ENCODE measurements at places on chromosomes 5 and 9.
A peak's percentile ranks its signal among the peaks of the same experiment; 100 is the strongest.

- peak; percentile 49 for DNase-seq
Measured at GRCh38 chr5:44809215-44809955, 638 bp downstream of the MRPS30 start.

GRCh38 chr5:148729182-148729581 is 74.9 kb upstream of the HTR4 start:
- no peak for DNase-seq

DNA sequence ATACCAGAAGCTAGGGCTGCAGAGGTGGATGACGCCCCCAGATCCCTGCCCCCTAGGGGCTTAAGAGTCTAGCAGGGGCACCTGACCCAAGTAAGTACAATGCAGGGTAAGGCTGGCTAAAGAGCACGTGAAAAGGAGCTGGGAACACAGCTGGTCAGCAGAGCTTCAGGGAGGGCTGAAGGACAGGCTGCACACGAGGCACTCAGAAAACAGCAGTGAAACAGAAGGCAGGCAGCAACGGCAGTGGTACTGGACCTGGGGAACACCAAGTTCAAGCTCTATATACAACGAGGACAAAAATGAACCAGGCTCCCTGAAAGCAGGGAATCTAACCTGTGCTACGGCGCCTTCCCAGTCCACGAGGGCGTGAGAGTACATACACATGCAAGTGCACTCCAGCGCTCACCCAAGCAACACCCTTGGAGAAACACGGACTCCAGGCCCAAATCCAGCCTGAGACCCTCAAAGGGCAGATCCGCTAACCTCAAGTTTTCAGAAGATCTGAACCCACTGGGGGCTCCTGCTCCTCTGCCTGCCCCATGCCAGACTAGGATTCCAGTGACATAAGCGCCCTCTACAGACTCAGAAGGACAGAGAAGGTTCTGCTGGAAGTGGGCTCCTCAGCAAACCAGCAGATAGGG is 57.4 kb downstream of the PSMB7 start:
- DNase-seq: no peak

DNA sequence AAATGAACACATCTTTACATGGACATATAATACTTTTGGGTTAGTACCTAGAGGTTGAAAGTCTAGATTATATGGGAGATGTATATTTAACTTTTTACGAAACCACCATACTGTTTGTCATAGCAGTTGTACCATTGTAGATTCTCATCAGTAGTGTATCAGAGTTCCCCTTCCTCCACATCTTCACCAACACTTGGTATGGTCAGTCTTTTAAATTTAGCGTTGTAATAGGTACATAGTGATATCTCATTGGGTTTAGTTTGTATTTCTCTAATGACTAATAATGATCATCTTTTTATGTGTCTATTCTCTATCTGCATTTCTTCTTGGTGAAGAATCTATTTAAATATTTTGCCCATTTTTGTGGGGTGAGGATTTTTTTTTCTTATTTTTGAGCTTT is 137.5 kb downstream of the NR3C1 start:
- DNase-seq: no peak

- DNase-seq: no peak
Measured at GRCh38 chr5:112237456-112237855, 181.6 kb downstream of the EPB41L4A start.

DNA sequence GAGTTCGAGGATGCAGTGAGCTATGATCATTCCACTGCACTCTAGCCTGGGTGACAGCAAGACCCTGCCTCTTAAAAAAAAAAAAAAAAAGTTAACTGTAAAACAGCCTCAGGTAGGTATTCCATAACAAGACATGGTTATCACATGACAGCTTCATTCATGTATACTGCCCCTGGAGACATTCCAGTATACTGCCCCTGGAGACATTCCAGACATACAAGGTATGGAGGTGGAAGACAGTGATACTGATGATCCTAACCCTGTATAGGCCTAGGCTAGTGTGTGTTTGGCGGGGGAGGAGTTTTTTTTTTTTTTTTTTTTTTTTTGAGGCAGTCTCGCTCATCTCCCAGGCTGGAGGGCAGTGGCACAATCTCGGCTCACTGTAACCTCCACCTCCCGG is 105.5 kb downstream of the RICTOR start:
- DNase-seq: no peak

DNA sequence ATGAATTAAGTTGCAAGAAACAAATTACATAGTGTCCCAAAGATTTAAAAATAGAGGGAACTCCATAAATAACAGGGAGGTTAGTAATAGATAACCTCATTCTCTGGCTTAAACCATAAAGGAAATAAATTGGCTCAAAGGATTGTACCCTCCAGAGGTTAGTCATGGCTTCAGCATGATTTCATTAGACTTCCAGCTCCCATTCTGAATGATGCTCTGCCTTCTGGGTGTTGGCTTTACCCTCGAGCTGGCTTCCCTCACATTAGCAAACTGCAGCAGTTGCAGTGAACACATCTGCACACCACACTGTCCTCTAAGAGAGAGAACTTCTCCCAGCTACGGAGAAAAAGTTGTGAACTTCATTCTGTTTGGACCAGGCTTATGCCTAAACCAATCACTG is 70.4 kb downstream of the RGS7BP start:
- no peak for DNase-seq

- DNase-seq: no peak
Measured at GRCh38 chr9:114551750-114552685, 35.6 kb upstream of the ATP6V1G1 start.

DNA sequence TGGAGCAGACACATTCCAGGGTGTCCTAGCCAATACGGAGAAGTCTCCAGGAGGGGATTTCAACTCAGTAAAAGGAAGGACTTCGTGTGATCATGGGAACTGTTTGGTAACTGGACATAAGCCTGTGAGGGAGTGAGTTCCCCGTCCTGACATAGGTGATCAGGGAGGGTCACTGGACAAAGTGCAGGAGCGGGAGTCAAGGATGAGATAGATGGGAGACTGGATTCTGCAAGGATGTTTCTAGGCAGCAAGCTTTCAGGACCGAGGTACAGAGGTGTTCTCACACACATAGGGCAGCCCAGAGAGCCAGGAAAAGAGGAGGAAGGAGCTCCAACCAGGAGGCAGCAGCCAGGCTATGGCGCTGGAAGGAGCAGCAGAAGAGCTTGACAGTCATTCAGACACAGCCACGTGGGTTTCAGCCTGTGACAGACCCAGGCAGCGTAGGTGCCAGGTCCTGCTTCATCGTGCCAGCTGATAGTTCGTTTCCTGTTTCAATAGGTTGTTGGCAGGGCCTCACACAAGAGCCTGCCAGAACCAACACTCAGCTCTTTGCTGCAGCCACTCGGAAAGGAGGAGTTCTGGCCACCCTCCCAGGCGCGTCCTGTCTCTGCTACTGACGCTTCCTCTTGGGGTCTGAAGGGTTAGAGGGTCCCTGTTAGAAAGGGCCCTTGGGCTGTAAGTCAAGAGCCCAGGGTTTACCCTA is 84.1 kb downstream of the AMBP start:
- DNase-seq: no peak

GRCh38 chr5:181170237-181170825 is 22.9 kb downstream of the OR2V2 start:
- no peak for DNase-seq

- DNase-seq: no peak
Measured at GRCh38 chr5:160054047-160054446, 45.1 kb downstream of the TTC1 start.

DNA sequence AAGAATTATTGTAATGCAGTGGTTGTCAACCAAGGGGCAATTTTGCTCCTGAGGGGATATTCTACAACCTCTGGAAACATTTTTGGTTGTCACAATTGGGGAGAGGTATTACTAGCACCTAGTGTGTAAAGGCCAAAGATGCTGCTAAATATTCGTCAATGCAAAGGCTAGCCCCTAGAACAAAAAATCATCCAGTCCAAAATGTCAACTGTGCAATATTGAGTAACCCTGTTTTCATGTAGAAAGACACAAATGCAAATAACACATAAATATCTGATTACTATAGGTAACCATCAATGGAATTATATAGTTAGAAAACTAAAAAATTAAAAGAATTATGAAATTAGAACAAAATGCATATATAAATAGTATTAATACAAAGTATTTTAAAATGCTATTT is 26.1 kb downstream of the RNF145 start:
- DNase-seq: no peak

DNA sequence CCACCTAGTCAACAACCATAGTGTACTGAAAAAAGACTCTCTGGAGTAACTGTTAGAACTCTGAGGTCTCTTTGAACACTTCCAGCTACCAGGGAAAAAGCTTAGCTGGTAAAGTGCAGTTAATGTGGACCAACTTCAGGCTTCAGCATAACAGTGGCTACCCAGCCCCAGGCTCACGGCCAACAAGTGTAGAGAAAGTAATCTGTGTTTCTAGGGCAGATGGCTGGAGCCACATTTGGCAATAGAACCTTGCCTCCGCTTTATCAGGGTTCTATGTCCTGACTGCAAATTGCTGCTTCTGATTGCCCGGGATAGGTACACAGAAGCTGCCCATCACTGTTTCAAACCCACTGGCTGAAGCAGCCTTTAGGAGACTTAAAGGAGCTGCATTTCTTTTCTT is 76.0 kb upstream of the SIMC1 start:
- no peak for DNase-seq

DNA sequence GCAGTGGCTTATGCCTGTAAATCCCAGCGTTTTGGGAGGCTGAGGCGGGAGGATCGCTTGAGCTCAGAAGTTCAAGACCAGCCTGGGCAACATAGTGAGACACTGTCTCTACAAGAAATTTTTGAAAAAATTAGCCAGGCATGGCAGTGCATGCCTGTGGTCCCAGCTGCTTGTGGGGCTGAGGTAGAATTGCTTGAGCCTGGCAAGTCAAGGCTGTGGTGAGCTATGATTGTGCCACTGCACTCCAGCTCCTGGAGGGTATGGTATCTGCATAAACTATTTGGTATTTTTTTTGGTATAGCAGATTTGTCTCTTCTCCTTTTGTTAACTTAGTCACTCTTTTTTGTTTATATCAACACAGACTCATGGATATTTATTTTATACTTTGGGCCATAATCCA is 61.5 kb upstream of the TEX48 start:
- no peak for DNase-seq

DNA sequence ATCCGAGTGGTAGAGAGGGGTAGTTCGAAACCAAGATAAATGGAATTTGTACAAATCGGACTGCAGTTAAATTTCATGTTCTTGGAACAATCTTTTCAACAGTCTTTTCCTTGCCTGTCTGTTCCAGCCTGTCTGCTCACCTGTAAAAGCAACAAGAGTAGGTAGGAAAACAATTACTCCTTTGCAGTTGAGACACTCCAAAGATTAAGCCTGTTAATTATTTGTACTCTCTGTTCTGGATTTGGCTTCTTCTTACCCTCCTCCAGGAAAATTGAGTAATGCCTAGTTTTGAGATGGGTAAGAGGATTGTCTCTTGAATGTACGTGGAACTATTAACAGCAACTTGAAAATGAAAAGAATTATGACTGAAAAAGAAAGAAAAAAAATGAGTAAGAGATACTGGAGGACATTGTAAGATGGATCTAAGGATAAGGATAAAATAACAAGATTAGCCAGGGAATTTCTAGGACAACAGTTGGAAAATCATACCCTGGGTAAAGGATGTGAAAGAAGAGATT is 24.3 kb downstream of the SPAAR start:
- DNase-seq: no peak

DNA sequence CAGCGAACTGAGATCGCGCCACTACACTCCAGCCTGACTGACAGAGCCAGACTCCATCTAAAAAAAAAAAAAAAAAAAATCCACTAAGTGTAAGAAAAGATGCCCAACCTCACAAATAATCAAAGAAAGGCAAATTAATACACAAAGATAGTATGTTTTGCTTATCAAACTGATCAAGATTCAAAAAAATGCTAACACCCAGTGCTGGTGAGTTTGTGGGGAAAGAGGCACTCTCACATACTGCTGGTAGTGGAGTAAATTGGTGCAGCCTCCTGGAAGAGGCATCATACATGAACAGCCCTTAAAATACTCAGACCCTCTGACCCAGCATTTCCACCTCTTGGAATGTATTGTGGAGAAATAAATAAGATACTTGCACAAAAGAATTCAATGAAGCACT is 70.2 kb upstream of the LMX1B start:
- no peak for DNase-seq

GRCh38 chr5:176854164-176854563 is 43.8 kb downstream of the UNC5A start:
- no peak for DNase-seq

GRCh38 chr5:140261403-140262171 is 41.3 kb downstream of the PFDN1 start:
- DNase-seq: no peak

- no peak for DNase-seq
Measured at GRCh38 chr9:95777136-95777535, 98.4 kb upstream of the ERCC6L2 start.

GRCh38 chr9:134748591-134748990 is 107.0 kb downstream of the COL5A1 start:
- DNase-seq: no peak

GRCh38 chr9:134213508-134213850 is 49.1 kb upstream of the RNU6ATAC start:
- DNase-seq: no peak

- DNase-seq: no peak
Measured at GRCh38 chr9:38675211-38675610, 44.7 kb downstream of the FAM240B start.

DNA sequence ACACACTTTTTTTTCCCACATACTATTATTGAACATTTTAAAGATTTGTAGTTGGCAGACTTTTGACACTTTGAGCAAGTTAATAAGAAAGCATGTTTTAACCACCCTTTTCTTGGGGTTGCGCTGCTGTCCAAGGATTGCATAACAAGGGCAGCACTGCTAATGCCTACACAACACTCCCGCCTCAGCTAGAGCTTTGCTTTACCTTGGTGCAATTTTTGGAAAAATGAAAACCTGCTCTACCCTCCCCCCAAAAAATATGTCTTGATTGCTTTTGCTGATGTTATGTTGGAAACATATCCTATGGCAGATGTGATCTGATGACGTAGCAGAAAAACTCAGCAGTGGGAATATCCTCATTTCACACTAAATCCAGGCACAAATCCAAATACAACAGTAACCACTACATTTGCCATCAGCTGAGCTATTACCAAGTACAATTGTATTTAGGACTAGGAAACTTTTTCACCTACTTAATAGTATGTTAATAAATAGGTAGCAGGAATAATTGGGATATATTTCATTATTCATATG is 51.5 kb downstream of the UBE2R2 start:
- no peak for DNase-seq

DNA sequence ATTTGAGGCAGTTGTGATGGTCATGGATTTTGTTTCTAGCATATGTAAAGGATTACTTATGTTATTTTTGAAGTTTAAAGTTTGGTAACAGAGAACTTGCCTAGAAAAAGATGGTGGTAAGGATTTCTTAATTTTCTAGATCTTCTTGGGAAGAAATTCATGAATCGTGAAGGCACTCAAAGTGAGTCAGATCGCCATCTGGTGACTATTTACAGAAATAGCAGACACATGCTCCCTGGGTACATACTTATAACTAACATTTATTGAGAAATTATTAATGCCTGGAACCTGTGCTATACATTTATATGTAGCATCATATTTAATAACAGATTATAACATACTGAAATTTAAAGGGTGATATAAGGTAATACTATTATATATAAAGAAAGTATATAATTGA is 299.7 kb downstream of the IZUMO3 start:
- DNase-seq: no peak
